ENCODE measurements at places on chromosomes 12 and 14.
A peak's percentile ranks its signal among the peaks of the same experiment; 100 is the strongest.

GRCh38 chr14:59510001-59510400, 25.7 kb downstream of the JKAMP start:
- no peaks in the 10 kb centered on the region for H3K4me1 ChIP-seq
- H3K4me3 ChIP-seq: no peak overlapping the region
- no peak overlapping the region for H3K27ac ChIP-seq
- H3K27me3 ChIP-seq: no peaks in the 10 kb centered on the region
- DNase-seq: no peak

DNA sequence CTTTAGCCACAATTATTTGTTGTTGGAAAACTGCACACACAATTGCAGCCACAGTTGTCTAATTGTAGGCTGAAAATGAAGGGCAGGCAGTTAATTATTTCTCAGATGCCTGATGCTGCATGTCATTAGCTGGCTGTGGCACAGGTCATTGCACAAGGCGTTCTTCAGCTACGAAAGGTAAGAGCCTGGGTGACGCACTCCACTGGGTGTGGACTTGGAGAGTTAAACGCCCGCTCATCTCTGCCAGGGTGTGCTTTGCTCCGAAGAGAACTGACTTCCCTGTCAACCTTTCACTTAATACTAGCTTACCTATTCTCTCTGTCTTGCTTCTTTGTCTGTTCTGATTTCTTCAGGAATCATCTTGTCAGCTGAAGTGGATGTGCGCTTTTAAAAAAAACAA, 91.4 kb upstream of the CPM start:
- H3K27me3 ChIP-seq: no peaks in the 10 kb centered on the region
- no peak overlapping the region for H3K4me3 ChIP-seq
- no peaks in the 10 kb centered on the region for H3K36me3 ChIP-seq
- H3K4me1 ChIP-seq: no peaks in the 10 kb centered on the region
- no peak overlapping the region for H3K27ac ChIP-seq

- no peaks in the 10 kb centered on the region for H3K4me1 ChIP-seq
- H3K36me3 ChIP-seq: no peaks in the 10 kb centered on the region
- no peaks in the 10 kb centered on the region for H3K27me3 ChIP-seq
- DNase-seq: no peak
- H3K4me3 ChIP-seq: no peak overlapping the region
These were observed 126.5 kb downstream of the TMEM30B start for GRCh38 chr14:61154641-61155040.

DNA sequence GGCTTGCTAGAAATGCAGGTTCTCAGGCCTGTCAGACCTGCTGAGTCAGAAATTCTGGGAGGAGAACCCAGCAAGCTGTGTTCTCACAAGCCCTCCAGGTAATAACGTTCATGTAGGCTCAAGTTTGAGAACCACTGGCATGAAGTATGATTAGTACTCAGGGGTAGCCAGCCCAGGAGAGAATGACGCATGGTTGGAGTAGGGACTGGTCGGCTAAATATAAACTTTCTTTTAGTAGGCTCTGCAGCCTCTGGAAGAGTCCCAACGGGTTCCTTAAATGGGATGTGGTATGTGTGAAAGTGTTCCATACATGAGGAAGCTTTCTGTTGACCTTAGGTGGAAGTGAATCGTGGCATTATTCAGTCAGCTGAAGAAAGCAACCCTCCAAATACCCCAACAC, 209.3 kb downstream of the SLC41A2 start:
- no peak for DNase-seq
- H3K27me3 ChIP-seq: no peaks in the 10 kb centered on the region
- H3K4me1 ChIP-seq: peaks cover 57% of the 10 kb centered on the region
- H3K36me3 ChIP-seq: no peaks in the 10 kb centered on the region

GRCh38 chr12:51729331-51729730, 119.2 kb downstream of the FIGNL2 start:
- no peak overlapping the region for H3K27ac ChIP-seq
- no peak for DNase-seq
- no peak overlapping the region for H3K4me3 ChIP-seq
- no peaks in the 10 kb centered on the region for H3K4me1 ChIP-seq
- no peaks in the 10 kb centered on the region for H3K27me3 ChIP-seq

- no peak for DNase-seq
- no peak overlapping the region for H3K27ac ChIP-seq
- H3K4me1 ChIP-seq: peaks cover 20% of the 10 kb centered on the region
- no peaks in the 10 kb centered on the region for H3K27me3 ChIP-seq
- no peaks in the 10 kb centered on the region for H3K36me3 ChIP-seq
These were observed 910 bp upstream of the WASHC4 start for GRCh38 chr12:105106621-105107020.

DNA sequence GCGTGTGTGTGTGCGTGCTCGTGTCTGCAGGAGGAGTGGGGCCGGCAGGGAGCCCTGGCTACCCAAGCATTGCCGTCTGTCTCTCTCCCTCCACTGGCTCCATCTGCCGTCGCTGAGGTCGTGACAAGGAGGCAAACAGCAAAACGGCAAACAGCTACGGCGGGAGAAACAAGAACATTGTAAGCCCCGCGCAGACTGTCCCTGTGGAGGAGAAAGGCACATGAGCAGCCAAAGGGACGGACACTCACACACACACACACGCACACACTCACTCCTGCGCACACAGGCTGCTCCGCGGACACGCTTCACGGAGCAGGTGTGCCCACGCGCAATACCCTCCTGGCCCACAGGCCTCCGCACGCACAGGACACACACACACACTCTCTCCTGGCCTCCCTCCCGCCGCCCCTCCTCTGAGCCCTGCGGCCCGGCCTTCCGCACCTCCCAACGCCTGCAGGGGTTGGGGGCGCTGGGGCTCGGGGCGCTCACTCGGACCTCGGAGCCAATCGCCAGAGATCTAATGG, 905 bp downstream of the CISTR start:
- H3K4me3 ChIP-seq: peak overlapping the region; percentile 74
- H3K27me3 ChIP-seq: peaks cover 91% of the 10 kb centered on the region
- H3K4me1 ChIP-seq: peaks cover 32% of the 10 kb centered on the region
- DNase-seq: peak; percentile 29
